Activated CD8-positive, alpha-beta memory T cell treated with anti-CD3 and anti-CD28 coated beads for 4 hours (primary cell): ENCODE measurements at places on chromosomes 3 and 15.

DNA sequence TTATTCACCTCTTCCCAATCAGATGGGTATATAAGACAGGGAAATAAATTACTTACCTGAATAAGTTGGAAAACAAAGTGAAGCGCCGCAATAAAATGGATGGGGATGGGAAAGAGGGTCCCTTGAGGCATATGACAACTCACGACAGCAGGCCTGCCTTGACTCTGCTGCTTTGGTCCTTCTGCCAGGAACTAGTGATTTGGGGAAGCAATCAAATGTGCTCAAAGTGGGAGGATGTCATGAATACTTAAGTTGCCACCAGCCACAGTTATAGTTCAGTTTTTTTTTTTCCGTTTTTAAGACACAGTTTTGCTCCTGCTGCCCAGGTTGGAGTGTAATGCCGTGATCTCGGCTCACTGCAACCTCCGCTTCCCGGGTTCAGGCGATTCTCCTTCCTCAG, 4.6 kb downstream of the PARL start:
- no peak for DNase-seq

- no peak for DNase-seq
These were observed 73.0 kb downstream of the ISG20 start for GRCh38 chr15:88711806-88712205.

- DNase-seq = no peak
These were observed 211.9 kb downstream of the KCNAB1 start for GRCh38 chr3:156332304-156332703.

DNA sequence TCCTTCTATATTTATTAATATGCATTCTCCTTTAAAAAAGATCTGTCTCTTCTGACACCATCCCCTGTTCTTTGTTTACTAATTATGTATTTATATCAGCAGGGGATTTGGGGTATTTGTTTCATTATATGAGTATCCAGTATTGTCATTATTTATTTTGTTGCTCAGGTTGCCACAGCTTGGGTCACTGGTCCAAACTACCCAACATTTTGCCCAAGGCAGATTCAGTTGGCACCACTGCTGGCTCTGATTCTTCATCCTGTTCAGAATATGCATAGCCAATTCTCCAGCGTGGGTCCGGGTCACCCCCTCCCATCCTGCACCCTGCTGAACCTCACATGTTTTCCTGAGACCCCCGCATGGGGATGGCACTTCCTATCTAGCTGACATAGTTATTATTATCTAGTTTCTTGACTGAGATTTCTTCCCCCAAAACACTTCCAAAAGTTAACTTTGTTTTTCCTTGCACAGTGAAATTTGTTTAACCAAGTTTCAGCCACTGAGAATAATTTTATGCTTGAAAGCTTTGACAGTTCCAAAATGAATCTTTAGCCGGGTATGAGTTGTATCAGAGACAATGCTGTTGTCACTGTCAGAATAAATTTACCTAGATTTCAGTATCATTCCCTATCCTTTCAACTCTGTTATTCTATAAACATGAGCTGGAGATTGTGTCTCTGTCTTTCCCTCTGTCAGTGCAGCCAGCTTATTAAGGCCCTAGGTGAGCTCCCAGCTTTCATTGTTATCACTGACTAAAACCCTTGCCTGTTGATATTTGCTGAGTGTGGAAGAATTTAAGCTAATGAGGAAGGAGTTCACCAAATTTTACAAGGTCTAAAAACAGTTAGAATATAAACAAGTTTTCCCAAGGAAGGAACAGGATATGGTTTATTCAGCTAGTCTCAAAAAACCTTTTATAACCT, 70.3 kb downstream of the TGFBR2 start:
- DNase-seq = no peak

- DNase-seq = no peak
These were observed 21.8 kb upstream of the LIMD1 start for GRCh38 chr3:45572755-45573154.

DNA sequence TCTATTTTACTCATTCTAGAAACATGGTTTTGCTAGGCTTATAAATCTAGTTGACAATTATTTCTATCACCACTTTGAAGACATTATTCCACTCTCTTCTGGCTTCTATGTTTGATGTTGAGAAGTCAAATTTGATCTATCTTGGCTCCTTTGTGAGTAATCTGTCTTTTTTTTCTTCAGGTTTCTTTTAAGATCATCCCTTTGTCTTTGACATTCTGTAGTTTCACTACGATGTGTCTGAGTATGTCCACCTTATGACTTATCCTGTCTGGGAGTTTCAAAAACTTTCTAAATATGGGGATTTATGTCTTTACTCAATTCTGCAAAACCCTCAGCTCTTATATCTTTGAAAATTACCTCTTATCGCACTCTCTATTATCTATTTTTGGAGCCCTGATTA, 41.0 kb upstream of the TMEM158 start:
- DNase-seq = no peak

DNA sequence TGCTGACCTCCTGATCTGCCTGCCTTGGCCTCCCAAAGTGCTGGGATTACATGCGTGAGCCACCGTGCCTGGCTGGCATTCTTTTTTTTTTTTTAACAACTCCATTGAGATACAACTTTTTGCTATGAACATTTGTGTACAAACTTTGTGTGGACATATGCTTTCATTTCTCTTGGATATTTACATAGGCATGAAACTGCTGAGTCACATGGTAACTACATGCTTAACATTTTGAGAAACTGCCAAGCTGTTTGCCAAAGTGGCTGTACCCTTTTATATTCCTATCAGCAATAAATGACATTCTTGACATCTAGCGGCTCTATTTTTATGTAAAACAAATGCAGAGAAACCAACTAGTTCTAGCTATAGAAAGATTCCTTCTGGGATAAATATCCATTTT, 8.7 kb upstream of the YEATS2 start:
- DNase-seq = no peak

DNA sequence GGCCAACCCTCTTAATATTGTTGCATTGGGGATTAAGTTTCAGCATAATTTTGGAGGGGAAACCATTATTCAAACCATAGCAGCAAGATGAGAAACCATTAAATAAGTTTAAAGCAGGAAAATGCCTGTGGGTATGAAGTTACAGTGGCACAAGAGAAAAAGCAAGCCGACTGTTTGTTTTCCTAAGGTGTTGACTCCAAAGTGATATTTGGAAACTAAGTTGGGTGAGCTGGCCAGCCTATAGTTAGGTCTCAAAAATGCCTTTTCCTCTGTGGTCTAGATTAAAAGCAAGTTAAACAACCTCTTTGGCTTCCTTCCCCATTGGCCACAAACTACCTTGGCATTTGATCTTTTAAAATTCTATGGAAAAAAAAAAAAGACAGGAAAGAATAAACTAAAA, 419.8 kb upstream of the AZI2 start:
- DNase-seq = no peak

- DNase-seq = no peak
These were observed 24.4 kb downstream of the TRIM42 start for GRCh38 chr3:140702281-140702680.

- DNase-seq = no peak
These were observed 231.1 kb downstream of the GBE1 start for GRCh38 chr3:81530180-81530939.

GRCh38 chr15:51375966-51376640, 34.6 kb downstream of the GLDN start:
- DNase-seq = no peak

DNA sequence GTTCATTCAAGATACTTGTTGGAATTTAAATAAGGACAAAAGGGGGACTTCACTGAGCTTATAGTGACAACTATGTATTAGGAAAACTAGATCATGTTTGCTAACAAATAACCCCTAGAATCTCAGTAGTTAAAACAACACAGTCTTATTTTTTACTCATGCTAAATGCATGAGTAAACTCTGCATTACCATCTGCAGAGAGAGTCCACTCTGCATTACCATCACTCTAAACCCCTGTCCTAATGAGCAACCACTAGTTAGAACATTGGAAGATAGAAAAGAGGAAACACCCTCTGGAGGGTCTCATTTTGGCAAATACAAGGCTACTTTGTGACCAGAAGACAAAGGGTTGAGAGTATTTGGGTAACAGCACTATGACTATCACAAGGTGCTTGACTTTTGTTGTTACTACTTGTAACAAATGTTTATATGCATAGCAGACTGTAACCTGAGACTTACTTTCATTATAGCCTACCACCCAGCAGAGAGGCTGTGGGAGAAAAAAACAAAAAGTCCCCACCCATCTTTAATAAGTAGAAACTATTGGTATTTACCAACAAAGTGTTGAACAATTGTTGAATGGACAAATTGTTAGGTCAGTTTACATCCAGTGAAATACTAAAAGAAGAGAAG, 99.1 kb downstream of the OXSM start:
- no peak for DNase-seq

DNA sequence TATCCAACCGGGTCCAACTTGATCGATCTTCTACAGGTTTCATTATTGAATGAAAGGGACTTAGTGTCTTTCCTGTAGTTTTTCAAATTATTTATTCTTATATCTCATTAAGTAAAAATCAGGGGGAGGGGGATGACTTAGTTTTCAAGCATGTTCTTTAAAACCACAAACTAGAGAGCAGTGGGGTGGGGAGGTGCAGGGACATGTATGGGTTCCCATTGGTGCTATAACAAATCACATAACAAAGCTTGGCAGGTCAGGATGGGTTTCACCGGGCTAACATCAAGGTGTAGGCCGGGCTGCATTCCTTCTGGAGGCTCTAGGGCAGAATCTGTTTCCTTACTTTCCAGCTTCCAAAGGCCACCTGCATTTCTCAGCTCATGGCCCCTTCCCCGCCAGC, 32.7 kb downstream of the CCNL1 start:
- no peak for DNase-seq

GRCh38 chr3:182382112-182382857, 411.0 kb upstream of the ATP11B start:
- DNase-seq = no peak

GRCh38 chr3:185069037-185070030, 83.5 kb downstream of the C3orf70 start:
- DNase-seq = no peak

DNA sequence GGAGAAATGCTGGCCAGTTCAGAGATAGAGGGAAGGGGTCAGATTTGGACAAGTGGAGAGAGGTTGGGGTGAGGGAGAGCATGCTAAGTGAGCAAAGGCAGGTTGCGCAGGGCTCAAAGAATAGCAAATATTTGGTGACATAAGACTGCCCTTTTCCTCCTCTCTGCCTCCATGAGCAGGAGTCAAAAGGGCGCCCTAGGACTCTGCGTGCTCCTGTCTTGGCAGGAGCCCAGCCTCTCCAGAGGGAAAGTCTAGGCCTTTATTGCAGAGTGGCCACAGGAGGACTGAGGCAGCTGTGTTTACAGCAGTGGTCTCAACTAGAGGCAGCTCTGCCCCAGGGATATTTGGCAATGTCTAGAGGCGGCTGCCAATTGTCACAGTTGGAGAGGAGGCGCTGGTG, 165.6 kb downstream of the FAM43A start:
- no peak for DNase-seq

- DNase-seq = no peak
These were observed 15.7 kb downstream of the PRR23E start for GRCh38 chr3:127208483-127209100.

GRCh38 chr3:81393251-81393650, 368.2 kb downstream of the GBE1 start:
- DNase-seq = no peak

DNA sequence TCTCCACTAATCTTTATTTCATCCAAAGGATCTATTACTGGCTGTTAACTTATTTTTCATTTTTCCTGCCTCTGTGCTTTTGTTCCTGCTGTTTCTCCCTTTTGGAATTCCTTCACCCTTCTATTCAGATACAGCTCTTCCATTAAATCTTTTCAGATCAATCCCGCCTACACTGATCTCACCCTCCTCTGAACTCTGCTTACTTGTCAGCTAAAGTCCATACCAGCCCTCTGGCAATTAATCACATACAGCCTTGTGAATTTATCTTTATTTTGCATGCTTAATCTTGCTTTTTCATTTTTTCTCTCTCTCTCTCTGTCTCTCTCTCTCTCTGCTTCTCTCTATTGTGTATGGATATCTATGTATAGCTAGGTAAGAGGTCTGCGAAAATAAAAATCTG, 100.8 kb upstream of the UMPS start:
- no peak for DNase-seq

DNA sequence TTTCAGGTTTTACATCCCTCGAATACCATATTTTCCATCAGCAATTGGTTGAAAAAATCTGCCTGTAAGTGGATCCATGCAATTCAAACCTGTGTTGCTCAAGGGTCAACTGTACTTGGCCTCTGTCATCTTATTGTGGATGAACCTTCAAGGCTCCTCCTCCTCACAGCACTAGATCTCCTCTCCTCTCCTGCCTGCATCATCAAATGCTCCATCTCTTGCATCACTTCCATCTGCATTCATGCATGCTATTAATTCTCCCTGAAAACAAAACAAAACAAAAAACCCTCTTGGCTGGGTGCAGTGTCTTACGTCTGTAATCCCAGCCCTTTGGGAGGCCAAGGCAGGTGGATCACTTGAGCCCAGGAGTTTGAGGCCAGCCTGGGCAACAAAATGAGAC, 10.1 kb downstream of the BCL2L10 start:
- DNase-seq = no peak

- no peak for DNase-seq
These were observed 73.0 kb downstream of the MGLL start for GRCh38 chr3:127749361-127749760.

DNA sequence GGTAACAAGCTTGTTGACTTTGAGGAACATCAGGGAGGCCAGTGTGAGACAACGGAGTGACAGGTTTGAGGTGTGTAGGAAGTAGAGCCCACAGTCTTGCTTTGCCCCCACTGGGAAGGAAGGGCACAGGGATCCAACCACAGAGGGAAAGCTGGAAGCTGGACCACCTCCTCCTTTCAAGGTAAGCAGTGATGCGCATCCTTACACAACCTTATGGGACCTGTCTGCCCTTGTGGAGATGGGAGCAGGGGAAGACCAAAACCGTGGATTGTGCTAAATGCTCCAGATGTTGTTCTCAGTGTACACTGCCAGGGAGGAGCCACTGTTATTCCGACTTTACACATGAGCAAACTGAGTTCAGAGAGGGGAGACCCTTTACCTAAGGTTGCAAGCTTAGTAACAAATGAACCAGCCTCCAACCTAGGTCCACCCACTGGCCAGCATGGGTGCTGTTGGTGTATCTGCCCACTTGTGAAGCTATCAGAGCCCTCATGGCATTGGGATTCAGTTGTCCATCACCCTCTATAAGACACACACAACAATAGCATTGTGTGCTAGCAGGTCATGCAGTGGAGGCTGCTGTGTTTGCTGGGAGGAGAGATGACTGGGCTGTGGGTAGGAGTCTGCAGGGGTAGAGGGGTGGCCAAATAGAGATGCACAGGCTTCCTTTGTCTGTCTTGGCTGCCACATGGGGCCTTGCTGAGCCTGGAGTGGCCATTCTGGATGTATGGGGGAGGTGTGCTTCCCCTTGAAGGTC, 586 bp upstream of the LSMEM2 start:
- no peak for DNase-seq

- DNase-seq = no peak
These were observed 14.9 kb upstream of the C3orf22 start for GRCh38 chr3:126573492-126574117.
